ENCODE measurements at places on chromosomes 6 and 20.

DNA sequence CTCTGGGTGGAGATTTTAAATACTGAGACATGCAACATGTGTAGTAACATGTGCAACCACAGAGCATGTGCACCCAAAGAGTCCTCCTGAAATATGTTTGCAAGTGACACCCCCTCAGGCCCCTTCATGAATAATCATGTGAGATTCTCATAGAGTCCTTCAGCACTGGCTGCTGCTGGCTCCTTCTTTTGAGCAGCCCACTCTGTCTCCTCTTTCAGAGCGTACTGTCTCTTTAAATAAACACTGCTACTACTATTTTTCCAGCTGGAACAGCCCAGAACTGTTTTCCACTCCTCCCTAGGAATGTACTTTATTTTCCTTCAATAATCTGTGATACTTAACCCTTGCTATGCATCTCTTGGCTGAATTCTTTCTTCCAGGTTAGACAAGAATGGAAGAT, 42.0 kb downstream of the HLA-DRB5 start:
- DNase-seq, result no peak

DNA sequence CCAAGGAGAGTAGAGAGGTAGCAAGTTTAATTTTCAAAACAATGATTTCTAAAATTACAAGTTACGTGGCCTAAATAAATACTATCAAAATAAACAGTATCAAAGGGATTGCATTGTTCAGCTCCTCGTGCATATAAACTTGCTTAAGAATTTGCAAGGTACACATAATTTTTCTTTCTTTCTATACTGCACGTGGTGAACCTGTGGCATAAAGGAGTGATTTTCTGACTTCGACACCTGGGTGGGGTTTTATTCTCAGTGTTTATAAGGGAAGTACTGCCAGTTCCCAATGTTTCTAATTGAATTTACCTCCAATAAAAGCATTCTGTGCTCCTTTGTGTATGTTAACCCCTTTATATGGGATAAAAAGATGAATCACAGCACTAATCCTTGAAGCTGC, 50.1 kb upstream of the C20orf144 start:
- DNase-seq, result no peak

DNA sequence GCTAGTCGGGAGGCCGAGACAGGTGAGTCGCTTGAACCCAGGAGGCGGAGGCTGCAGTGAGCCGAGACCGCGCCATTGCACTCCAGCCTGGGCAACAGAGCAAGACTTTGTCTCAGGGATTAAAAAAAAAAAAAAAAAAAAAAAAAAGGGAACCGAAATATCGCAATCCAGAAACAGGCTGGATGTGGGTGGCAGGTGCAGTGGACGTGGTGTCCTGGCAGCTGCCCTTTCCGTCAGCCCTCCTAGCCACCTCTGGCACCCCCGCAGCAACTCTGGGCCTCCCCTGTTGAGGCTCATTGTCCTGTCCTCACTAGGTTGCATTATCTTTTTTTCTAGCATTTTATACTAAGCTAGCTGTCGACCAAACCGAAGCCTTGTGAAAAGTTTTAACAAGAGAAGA, 113.5 kb downstream of the DTNBP1 start:
- no peak for DNase-seq

GRCh38 chr6:166952567-166953486, 3.5 kb downstream of the RNASET2 start:
- no peak for DNase-seq

DNA sequence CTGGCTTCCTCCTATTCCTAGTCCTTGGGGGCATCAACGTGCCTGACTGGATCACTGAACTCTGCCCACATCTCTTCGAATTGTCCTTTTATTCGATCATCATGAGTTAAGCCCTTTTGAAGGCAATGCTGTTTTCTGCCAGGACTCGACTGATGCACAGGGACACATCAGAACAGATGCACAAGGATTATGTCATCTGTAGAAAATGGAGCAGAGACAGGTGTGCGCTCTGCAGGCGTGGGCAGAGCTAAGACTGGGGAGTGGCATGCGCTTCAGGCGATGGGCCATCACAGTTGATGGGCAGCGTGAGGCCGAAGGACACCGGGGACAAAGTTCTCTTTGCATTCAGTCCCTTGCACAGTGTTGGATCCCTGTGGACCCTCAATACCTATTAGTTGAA, 13.1 kb downstream of the GABRR1 start:
- DNase-seq, result no peak

DNA sequence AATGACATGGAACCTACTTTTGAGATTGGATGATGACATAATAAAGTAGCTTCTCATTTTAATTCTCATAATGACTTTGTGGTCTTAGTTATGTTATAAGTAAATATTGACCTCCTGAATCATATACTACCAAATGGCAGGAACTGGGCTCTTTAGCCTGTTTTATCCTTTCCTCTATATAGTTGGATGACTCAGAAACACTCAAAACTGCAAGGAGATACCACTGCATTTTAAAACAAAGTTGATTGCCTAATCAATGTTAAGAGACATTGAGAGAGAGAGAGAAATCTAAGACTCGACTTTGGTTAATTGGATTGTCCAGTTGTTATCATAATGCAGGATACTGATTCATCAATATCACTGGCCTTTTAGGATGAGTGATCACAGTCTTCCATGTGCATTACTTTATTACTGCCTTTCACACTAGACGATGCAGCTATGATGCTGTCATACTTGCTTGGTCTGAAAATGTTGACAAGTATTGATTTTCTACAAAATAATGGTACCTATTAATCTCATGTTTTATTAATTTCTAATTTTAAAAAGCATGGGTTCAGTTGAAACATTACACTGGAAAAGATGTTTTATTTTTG, 320.0 kb downstream of the NKAIN2 start:
- DNase-seq, result no peak

- peak; percentile 32 for DNase-seq
Measured at GRCh38 chr20:60138256-60139220, 180.3 kb downstream of the CDH26 start.

- no peak for DNase-seq
Measured at GRCh38 chr6:41445261-41445660, 100.9 kb upstream of the FOXP4 start.

- no peak for DNase-seq
Measured at GRCh38 chr6:167764713-167765479, 61.8 kb upstream of the AFDN start.

DNA sequence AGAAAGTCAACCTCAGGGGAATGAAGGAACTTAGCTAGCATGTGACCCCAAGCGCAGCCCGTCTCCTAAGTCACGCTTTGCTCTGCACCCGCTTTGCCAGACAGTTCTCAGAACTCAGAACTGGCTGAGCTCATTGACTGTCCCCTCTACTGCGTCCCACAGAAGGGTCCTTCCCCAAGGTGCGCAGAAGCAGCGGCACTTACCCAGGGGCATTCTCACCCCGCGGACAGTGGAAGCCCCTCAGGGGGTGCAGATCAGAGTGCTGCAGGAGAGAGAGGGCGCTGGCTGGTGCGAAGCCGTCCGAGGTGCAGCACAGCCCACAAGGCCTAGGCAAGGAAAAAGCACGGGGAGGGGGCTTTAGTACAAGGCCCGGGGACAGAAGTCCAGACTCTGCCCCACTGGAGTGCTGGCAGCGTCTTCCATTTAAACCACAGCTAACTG, 807 bp downstream of the SNHG17 start:
- no peak for DNase-seq

DNA sequence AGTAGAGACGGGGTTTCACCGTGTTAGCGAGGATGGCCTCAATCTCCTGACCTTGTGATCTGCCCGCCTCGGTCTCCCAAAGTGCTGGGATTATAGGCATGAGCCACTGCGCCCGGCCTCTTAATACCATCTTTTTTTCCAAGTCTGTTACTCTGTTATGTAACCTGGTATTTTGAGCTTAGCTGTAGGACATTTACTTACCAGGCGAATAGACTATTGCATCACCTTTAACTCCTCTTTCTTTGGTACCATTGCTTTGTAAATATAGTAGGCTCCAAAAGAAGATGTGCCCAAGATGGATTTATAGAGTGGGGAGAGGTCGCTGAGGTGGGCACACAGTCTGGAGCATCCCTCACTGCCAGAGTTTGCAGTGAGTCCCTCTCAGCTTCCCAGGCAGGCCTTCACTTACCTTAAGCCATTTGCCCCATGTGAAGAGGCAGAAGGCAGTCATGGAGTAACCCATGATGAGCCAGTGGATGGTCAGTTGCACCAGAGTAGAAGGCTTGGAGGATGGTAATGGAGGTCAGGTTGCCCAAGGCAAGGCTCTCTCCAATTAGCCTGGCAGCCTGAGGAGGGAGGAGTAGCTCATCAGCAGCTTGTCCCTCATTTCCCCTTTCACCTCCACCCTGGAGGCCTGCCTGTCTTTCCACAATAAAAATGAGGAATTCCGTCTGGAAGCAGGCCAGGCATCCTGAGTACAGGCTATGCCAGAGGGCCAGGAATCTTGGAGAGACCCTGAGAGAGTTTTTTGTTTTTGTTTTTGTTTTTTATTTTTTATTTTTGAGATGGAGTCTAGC, 9.7 kb downstream of the TIAM2 start:
- DNase-seq, result no peak

DNA sequence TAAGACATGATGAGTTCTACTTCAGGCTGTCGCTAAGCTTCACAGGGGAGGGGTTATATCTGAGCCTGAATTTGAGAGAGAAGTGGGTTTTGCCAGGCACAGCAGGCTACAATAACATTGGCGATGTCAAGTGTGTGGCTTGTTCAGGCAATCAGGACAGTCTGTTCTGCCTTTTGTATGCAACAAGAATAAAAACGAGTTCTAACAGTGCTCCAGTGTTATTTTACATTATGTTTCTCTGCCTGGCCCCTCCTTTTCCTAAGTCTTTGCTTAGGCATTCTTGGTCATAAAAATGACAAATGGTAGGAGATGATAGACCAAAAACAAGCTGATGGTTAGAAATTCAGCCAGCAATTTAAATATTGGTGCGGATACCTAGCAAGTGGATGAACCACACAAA, 26.8 kb downstream of the PAQR8 start:
- DNase-seq, result no peak

GRCh38 chr6:168385858-168386735, 54.9 kb upstream of the SMOC2 start:
- DNase-seq, result no peak

DNA sequence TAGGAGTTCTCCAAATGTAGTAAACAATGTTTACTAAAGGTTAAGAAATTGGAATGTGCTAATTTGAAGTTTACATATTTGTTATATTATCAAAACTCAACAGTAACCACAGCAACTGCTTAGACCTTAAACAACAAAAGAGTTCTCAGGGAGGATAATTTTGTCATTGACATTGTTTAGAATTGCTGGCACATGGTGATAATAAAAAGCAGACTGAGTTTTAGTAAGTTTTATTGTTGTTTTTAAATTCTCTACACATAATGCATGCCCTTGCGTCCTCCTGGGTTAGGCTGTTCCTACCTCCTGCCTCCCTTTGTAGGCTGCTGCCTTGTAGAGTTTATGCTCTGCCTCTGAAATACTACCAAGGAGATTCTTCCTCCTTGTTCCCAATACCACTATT, 28.7 kb downstream of the LAMA4 start:
- no peak for DNase-seq

DNA sequence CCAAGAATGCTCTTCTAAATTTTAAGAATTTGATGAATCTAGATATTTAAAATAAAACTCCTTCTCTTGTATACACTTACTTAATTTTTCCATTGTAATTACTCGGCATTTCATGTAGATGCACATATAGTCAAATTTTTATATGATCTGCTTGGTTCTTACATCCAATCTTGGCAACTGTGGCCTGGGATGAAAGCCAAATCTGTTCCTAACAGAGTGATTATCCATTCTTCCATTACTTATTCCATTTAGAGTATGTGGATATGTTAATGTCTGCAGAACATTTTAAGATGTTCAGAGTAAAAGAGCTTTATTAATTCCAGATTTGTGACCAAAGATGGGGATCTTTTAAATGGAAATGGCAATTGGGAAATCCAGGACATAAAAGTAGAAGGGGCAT, 144.1 kb upstream of the PDE7B start:
- DNase-seq, result no peak

GRCh38 chr6:67433124-67433523, 1202.0 kb upstream of the ADGRB3 start:
- DNase-seq, result no peak

DNA sequence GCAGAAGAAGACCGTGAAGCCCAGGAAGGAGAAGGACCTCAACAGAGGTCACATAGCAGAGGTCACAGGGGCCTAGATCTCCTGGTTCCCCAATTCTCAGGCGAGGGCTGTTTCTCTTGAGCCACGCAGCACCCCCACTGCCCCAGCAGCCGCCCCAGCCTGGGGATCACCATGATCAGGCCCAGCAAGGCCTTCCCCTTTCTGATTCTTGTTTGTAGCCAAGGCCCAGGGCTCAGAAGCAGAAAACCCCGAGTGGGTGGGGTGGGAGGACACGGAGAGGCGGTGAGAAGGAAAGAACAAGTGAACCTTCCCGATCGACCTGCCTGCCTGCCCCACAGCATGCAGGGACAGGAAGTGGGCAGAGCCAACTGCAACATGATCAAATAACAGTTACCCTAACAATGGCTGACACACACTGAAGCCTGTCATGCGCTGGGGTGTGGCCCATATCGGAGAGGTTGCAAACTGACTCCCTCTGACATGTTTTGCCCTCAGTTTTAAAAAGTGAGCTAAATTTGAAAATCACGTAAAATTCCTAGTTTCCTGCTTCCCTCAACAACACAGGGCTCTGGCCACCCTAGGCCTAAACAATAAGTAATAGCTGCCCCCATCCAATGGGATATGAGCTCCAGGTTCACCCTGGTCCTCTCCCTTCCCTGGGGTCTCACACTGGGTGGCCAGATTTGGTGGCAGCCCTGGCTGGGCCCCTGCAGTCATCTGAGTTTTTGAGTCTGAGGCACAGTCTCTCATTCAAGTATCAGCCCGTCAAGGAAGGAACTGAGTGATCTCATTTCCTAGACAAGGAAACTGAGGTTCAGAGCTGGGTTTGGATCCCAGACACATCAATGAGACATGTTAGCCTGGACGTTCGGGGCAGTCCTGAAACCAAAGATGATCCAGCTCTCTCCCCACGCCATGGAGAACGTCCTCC, 6.5 kb downstream of the PEDS1 start:
- no peak for DNase-seq

- DNase-seq, result no peak
Measured at GRCh38 chr6:21824431-21825177, 231.1 kb downstream of the SOX4 start.

GRCh38 chr6:17817763-17818162, 111.0 kb upstream of the NUP153 start:
- DNase-seq, result no peak

DNA sequence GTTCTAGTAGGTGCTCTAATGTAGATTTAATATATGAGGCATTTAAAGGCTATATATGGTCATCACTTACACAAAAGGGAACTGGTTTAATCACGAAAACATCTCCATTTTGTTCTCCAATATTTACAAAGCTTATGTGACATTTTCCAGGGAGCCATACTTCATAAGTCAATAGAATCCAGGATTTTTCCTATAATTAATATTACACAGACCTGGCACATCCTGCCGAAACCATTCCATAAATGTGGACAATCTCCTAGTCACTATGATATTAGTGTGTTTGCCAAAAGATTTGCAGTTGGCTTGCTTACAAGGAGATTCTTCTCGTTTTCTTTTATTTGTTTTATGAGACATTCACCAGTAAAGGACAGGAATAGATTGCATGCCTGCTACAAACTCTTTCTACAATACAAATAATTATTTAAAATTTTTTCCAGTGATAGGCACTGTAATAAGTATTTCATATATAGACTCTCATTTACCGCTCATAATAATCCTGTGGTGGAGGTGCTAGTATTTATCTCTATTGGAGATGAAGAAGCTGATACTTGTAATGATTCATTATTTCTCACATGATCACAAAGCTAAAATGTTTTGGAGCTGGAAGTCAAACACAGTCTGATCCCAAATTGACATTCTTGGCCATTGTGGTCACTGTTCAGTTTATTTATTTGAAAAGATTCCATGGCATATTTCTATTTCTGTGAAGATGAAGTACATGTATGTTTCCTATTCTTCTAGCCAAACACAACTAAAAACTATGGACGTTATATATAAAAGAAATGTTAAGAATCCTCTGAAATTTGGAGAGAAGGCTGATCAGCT, 597.0 kb downstream of the HTR1B start:
- DNase-seq, result no peak
